ENCODE measurements at places on chromosomes 11 and 22.

GRCh38 chr22:32661737-32662586 is 139.5 kb upstream of the TIMP3 start:
- no peak for DNase-seq

GRCh38 chr11:64360448-64360921 is 1.5 kb downstream of the RPS6KA4 start:
- no peak for DNase-seq

- DNase-seq: no peak
Measured at GRCh38 chr11:74418509-74418895, 20.3 kb upstream of the PGM2L1 start.

GRCh38 chr22:33873186-33873585 is 47.1 kb downstream of the LARGE1 start:
- DNase-seq: no peak

- DNase-seq: no peak
Measured at GRCh38 chr11:24157316-24157715, 339.5 kb upstream of the LUZP2 start.

GRCh38 chr22:45008751-45009605 is 827 bp downstream of the PHF21B start:
- DNase-seq: no peak

DNA sequence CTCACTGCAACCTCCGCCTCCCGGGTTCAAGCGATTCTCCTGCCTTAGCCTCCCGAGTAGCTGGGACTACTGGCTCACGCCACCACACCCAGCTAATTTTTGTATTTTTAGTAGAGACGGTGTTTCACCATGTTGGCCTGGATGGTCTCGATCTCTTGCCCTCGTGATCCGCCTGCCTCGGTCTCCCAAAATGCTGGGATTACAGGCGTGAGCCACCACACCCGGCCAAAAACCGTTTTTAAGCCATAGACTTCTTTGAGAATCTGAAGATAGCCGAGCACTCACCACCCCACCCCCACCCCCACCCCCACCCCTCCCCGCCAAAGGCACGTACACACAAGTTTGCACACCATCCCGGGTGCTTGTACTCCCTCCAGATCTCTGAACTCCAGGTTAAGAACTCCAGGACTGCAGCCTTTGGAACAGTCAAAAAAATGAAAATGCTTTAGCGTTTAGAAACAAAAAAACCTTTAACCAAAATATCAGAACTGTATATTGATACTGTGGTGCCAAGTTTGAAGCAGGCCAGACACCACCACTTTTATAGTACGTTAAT is 1.5 kb downstream of the CRKL start:
- DNase-seq: no peak

- DNase-seq: no peak
Measured at GRCh38 chr22:33401291-33401690, 343.1 kb upstream of the SYN3 start.

GRCh38 chr11:44916801-44917385 is 33.8 kb downstream of the TP53I11 start:
- DNase-seq: no peak
